ENCODE measurements at places on chromosomes 5 and 9.

GRCh38 chr5:174335682-174336364 lies 290.3 kb downstream of the NSG2 start:
- DNase-seq, result no peak

DNA sequence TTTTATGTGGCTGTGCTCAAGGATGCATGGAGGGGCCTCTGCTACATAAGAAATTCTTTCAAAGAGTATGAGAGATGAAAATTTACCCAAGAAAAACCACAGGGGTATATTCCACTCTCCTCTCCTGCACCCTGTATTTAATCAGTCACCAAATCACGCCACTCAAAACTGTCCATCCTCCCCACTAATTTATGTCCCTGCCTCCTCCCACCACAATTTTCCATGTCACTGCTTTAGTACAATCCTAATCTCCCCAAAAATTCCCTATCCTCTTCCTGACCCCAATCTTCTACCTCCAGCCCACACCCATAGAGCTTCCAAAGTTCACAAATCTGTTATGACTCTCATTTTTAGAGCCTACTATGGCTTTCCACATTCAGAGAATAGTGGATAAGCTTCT lies 125.2 kb upstream of the CDH6 start:
- no peak for DNase-seq

- DNase-seq, result no peak
Measured at GRCh38 chr5:81044868-81045267, 84.7 kb downstream of the RASGRF2 start.

- DNase-seq, result no peak
Measured at GRCh38 chr5:90170261-90170660, 239.3 kb downstream of the CETN3 start.

Data from D721Med (cell line).